GM04503 (cell line): ENCODE measurements at places on chromosomes 11 and 22.
A peak's percentile ranks its signal among the peaks of the same experiment; 100 is the strongest.

GRCh38 chr22:27572278-27572666, 229.3 kb downstream of the MN1 start:
- no peak for DNase-seq

GRCh38 chr22:49163258-49163959, 664.3 kb downstream of the BRD1 start:
- DNase-seq, result no peak

DNA sequence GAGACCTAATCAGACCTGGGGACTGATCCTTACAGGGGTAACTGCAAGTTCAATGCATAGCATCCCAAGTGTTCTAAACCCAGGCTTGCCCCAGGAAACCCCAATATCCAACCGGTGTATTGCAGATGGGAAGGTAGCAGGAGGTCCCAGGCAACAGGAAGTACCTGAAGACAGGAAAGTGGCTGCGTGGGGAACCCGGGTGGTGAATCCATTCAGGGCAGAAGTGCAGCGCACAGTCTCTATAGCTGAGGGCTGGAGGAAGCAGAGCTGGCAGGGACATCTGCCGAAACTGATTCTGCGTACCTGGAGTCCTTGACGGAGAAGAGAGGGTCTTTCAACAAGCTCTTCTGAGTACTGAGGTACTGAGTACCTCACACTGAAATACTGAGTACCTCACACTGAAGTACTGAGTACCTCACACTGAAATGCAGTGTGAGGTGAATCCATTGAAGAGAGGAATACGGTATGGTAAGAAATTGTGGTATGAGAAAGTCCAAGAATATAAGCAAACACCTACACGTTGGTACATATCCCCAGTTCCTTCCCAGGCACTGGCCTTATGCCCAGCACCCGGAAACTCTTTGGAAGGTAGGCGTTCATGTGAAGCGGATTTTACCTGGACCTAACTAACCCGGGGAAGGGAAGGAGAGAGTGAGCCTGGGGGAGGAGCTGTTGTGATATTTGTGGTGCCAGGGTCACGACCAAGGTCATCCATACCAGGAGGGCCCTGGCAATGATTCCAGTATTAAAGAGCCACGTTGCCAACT, 20.1 kb downstream of the SCN4B start:
- DNase-seq, result no peak

- DNase-seq, result no peak
Observed at GRCh38 chr11:26878959-26879581, 114.8 kb upstream of the FIBIN start.

GRCh38 chr22:49650336-49651241, 177.1 kb downstream of the BRD1 start:
- no peak for DNase-seq

GRCh38 chr11:61416941-61417340, 12.8 kb downstream of the CPSF7 start:
- no peak for DNase-seq

DNA sequence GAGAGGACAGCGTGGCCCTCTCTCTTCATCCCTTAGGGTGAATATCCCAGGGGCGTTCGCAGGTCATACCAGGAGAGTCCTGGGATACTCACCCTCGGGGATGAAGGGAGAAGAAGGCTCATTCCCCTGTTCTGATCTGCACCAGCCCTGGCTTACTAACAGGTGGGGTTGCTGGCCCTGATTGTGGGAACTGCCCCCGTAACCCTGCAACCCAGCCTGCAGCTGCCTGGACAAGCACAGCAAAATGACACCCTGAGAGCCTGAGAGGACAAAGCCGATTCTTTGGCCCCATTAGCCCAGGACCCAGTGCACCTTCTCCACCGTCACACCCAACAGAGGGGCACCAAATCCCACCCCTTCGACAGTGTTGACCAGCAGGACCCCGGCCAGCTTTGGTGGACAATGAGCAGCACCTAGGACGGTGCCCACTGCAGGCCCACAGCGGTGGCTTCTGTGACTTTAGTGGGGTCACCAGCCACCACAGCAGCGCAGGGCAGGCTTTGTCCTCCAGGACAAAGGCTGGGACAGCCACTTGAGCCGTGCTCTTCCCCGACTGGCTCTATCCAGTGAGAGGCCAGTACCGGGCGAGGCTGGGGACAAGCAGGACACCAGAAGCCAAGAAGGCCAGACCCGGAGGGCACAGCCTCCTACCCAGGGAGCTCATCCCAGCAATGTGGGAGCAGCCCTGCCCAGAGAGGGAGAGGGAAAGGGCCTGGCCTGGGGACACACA, 98.5 kb upstream of the RTL6 start:
- no peak for DNase-seq

GRCh38 chr11:86214710-86215109, 29.8 kb upstream of the EED start:
- no peak for DNase-seq

- DNase-seq, result no peak
Observed at GRCh38 chr11:12626616-12627015, 47.6 kb upstream of the TEAD1 start.

- DNase-seq, result no peak
Observed at GRCh38 chr11:123158033-123159003, 36.7 kb downstream of the CLMP start.

GRCh38 chr11:44638032-44638431, 72.6 kb downstream of the CD82 start:
- DNase-seq, result no peak

- DNase-seq, result no peak
Observed at GRCh38 chr11:763549-764321, 13.6 kb downstream of the GATD1 start.

DNA sequence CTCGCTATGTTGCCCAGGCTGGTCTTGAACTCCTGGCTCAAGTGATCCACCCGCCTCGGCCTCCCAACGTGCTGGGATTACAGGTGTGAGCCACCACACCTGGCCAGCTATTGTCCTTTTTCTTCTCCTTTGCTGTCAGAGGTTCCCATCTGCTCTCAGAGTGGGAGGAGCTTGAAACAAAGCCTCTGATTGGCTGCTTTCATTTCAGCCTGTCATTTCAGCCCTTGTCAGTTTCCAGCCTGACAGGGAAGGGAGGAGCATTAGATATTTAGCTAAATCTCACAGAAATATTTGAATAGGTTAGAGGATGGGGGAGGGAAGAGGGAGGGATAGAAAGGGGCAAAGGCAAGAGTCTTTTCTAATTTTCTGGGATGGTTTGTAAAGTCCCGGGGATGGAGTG, 8.7 kb downstream of the SLC22A6 start:
- DNase-seq, result no peak

GRCh38 chr11:14567064-14567651, 47.0 kb upstream of the PSMA1 start:
- no peak for DNase-seq

- no peak for DNase-seq
Observed at GRCh38 chr22:44023404-44024287, 456 bp upstream of the PARVB start.

DNA sequence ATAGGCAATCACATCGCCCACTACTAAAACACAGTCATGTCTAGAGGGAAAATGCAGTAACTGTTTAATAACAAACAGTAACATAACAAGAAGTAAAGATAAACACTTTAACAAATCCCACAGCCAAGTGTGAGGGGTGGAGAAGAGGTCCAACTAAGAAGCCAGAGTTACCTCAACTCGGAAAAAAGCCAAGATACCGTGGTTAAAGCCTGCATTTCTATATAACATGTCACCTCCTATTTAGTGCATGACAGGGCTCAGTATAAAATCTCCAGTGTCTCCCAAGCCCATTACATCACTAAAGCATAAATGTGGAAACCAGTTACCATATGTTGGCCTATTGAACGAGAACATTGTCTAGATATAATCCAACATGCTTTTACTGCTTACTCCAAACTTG, 281.7 kb downstream of the LRRC4C start:
- DNase-seq, result no peak

DNA sequence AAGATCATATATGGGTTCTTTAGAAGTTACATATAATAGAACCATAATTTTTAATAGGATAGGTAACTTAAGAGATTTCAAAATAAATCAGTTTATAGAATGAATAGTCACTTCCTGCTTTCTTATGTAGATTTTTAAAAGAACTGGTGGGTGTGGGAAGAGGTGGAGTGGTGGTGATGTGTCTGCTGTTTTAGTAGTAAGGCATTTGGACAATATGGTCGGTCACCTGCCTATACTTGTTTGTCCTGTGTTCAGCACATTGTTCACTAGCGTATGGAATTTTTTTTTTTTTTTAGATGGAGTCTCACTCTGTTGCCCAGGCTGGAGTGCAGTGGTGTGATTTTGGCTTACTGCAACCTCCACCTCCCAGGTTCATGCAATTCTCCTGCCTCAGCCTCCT, 39.3 kb downstream of the CCDC81 start:
- DNase-seq, result no peak

- no peak for DNase-seq
Observed at GRCh38 chr11:93746101-93746500, 4.6 kb downstream of the C11orf54 start.

- no peak for DNase-seq
Observed at GRCh38 chr11:120013325-120014250, 124.3 kb downstream of the TRIM29 start.

- DNase-seq, result peak; percentile 81
Observed at GRCh38 chr11:132111838-132112237, 741.4 kb downstream of the NTM start.

DNA sequence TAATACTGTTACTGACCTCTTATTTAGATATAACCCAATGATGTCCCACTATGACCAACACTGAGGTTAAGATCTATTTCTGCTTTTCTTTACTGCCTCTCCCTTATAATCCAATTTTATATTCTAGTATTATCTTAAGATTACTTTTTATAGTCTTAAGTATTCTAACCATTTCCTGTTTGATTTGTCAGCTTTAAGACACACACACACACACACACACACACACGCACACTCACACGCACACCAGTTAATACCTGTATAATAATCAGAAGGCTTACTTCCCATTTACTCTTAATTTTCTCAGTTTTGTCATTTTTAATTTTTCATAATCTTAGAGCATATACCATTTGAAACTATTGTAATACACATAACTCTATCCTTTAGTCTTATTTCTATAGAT, 226.0 kb upstream of the C11orf87 start:
- DNase-seq, result no peak

GRCh38 chr22:46409631-46410210, 74.2 kb downstream of the TRMU start:
- no peak for DNase-seq

- DNase-seq, result no peak
Observed at GRCh38 chr22:20587206-20587958, 80.0 kb downstream of the MED15 start.

- DNase-seq, result no peak
Observed at GRCh38 chr11:18236664-18237356, at the start of gene SAA4. SAA4 (minus strand) TSS chr11:18236802; CDS start chr11:18235926, 876 bp downstream.

DNA sequence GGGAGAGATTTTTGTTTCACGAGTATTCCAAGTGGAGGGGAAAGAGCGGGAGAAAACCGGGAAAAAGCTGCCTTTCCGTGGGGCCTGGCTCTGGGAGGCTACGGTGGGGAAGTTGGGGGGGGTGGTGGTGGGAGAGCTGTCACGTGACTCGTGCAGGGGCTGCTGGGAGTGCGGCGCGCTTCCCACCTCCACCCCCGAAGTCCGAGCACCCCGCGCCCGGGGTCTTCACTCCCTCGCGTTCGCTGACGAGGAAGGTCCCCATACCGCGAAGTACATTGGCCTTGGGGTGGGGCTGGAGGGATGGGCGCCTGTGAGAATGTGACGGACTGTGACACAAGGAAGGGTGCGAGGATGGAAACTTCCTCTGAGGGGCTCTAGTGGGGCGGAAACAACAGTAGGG, at the start of gene TEX12:
TSS of gene TEX12 (plus strand) at position 228 of the 400 bp plus-strand sequence. CDS start 1,897 bp downstream, outside the sequence.
- no peak for DNase-seq
